ENCODE measurements at places on chromosomes 13 and 19.

- DNase-seq: no peak
Observed at GRCh38 chr13:65461590-65461989, 1768.5 kb downstream of the PCDH9 start.

GRCh38 chr19:7534531-7535046 lies 928 bp upstream of the PNPLA6 start:
- no peak for DNase-seq

DNA sequence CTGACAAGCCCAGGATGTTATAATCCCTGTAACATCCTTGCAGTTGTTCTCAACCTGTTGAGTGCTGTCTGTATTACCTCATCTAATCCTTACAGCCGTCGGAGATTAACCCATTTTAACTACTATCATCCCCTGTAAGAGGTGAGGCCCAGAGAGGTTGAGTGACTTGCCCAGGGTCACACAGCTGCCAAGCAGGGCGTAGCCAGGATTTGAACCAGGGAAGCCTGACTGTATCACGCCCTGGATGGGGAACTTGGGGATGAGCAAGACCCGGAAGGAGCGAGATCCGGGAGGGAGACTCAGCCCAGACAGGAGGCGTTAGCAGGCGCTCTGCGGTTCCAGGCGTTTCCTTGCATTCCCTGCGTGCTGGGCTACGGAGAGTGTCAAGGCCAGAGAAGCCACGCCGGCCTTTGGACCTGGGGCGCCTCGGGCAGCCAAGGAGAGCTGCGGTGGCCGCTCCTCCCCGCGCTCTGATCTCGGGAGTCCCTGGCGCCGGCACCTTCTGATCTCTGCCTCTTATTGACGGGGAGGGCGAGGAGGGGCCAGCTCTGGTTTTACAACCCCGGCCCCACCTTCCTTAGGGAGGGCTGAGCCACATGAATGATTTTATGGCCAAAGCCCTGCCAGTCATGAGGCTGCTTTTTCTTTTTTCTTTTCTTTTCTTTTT lies 6.2 kb downstream of the SULT2B1 start:
- no peak for DNase-seq

GRCh38 chr13:30705680-30706079 lies 29.7 kb upstream of the ALOX5AP start:
- no peak for DNase-seq

DNA sequence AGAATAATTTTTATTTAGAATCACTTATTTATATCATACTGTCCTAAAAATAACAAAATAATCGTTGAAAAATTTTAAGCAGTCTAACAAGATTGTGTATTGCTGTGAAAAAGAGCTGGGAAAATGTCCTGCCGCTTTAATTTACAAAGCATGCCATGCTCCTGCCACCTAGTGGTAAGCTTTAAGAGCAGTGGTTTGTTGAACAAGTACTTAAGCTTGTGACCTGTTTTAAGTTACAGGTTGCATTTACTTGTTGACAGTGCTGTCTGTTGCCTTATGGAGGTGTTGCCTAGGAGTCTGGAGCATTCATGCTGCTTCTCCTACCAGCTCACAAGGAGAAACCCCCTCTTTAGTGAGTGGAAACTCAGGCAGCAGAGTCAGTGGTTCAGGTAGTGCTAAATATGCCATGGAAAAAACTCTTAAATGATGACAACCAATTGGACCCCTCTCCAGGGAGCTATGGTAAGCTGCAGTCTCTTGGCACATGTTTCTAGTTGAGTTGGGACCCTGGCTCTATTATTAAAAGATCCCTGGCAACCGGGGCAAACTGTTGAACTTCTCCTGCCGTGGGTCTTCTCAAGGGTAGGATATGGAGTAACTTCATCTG lies 68.4 kb downstream of the SPATA13 start:
- DNase-seq: no peak

DNA sequence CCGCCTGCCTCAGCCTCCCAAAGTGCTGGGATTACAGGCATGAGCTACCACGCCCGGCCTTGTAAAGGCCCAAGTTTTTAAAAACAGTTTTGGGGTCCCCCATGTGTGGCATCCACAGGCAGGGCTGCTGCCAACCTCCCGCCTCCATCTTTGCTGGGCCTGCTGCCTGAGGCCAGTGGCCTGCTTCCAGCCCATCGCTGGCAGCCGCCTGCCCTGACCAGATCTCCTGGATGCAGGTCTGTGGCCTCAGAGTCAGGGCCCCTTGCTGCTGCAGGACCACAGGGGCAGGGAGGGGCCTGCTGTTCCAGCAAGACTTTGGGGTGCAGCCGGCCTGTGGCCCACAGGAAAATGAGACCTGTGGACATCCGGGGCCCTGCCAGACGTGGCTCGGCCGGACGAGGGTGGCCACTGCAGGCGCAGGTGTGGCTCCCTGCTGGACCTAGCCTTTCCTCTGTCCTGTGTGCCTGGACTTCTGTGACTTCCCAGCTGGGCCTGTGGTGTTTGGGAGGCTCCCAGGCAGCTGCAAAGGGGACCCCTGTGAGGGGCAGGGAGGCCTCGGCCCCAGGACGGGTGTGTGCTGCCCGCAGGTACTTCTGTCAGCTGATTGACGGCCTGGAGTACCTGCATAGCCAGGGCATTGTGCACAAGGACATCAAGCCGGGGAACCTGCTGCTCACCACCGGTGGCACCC lies 14.4 kb downstream of the STK11 start:
- no peak for DNase-seq

DNA sequence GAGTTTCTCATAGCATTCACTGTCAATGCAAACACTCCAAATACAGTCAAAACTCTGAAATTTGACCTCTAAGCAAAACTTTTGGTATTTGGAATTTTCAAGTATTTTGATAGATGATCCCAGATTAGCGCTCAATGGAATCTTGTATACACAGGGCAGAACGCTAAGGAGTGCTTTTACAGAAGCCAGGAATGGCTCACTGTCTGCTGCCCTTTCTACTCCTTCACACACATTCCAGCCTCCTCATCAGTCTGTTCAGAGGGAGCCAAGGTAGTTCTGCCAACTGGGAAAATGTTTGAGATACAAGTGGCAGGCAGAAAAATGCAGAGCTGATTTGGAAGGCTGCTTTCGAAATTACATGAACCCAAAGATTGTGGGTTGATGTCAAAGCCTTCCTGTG lies 4.4 kb upstream of the STARD13 start:
- DNase-seq: no peak

DNA sequence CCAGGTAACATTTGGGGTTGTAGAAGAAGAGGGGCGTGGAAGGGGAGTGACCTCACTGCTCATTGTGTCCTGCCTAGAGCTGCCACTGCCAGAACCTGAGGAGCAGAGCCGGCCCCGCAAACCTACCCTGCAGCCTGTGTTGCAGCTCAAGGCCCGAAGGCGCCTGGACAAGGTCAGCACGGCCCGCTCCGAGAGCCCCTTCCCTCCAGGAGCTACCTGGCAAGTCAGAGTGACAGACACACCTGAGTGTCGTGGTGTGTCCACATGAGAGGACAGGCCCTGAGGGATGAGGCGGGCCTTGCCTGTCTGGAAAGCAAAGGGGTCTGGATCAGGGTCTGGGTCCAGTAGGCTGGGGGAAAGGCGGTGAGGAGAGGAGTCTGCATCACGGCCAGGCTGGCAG lies 6.8 kb downstream of the KMT2B start:
- no peak for DNase-seq

GRCh38 chr13:113915012-113915763 lies 51.3 kb upstream of the GAS6 start:
- no peak for DNase-seq

- DNase-seq: no peak
Observed at GRCh38 chr19:51784109-51784785, 10.7 kb upstream of the FPR3 start.

DNA sequence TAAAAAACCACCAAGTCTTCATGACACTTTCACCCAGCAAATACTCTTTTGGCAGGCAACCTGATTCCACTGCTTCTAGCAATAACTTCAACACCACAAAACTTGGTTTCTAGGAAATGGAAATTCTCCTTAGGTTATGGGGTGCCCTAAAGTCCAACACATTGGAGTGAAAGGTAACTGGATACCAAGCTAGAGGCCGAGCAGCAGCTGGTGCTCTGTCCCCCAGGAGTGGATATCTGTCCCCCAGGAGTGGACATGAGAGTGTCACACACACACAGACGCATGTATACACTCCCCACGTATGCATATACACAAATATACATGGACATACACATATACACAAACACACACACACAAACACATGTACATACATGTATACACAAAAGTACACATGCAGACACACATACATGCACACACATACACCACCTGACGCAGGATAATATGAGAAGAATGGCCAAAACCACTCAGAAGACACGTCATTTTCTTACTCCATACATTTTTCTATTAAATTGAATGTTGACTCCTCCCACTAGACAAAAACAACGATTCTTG lies 50.8 kb downstream of the RFX2 start:
- no peak for DNase-seq

GRCh38 chr19:16041299-16041990 lies 34.9 kb upstream of the TPM4 start:
- peak; percentile 76 for DNase-seq

GRCh38 chr19:6794686-6795431 lies 22.4 kb downstream of the VAV1 start:
- DNase-seq: no peak

GRCh38 chr13:41708713-41709112 lies 251.4 kb downstream of the RGCC start:
- DNase-seq: no peak

GRCh38 chr13:67844574-67844973 lies 614.4 kb upstream of the PCDH9 start:
- no peak for DNase-seq

DNA sequence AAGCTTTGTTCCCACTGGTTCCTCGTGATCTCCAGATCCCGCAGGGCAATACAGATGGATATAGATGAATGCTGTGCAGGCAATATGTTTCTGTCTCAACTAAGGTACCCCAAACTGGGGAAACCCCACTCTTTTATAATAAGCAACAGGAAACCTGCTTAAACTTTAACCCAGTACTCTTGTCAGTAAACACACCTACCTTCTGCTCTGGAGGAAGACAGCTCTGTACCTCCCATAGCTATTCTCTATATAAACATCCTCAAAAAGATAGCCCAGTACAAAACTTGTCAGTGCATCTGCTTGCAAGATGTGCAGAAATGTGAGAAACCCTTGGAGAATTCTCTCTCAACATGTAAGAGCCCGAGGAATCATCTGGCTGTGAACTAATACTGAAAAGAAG lies 583.6 kb downstream of the OLFM4 start:
- no peak for DNase-seq

DNA sequence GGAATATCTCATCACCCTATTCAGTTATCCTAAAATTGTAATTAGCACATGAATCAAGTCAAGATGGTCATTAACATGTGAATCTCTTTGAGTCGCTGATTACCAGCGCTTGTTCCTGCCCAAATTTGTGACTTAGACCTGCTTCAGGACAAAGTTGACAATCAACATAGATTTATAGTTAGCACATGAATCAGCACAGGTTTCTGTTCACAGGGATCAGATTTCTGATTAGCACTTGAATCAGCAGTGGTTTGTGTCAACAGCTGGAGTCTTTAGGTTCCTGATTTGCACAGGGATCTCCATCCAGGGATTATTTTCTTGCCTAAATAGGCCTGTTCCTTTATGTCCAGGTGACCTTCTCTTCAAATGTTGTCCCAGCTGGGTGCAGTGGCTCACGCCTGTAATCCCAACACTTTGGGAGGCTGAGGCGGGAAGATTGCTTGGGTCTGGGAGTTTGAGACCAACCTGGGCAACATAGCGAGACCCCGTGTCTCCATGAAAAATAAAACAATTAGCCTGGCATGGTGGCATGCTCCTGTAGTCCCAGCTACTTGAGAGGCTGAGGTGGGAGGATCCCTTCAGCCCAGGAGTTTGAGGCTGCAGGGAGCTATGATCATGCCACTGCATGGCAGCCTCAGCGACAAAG lies 3.8 kb upstream of the LRFN3 start:
- no peak for DNase-seq

DNA sequence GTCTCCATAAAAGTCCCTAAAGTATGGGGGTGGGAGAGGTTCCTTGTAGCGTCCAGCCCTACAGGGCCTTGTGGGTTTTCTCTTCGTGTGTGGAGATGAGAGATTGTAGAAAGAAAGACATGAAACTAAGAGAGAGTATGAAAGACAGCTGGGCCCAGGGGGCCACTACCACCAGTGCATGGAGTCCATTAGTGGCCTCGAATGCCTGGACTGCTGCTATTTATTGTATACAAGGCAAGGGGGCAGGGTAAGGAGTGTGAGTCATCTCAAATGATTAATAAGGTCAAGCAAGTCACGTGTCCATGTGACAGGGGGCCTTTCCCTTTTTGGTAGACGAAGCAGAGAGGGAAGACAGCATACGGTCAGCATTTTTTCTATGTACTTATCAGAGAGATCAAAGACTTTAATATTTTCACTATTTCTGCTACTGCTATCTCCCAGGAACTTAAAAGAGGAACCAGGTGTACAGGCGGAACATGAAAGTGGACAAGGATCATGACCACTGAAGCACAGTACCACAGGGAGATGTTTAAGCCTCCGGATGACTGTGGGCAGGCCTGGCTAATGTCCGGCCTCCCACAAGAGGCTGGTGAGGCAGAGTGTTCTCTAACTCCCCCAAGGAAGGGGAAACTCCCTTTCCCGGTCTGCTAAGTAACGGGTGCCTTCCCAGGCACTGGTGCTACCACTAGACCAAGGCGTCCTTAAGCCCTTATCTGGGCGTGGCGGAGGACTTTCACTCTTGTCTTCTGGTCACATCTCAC lies 25.5 kb downstream of the FGF21 start:
- DNase-seq: no peak

Data from GM12892 (cell line).